ENCODE measurements at places on chromosomes 2 and 18. TPM values are rescaled to one million over a fixed set of nuclear protein-coding genes. Genes with fewer than 3 reads are reported as not detected.

DNA sequence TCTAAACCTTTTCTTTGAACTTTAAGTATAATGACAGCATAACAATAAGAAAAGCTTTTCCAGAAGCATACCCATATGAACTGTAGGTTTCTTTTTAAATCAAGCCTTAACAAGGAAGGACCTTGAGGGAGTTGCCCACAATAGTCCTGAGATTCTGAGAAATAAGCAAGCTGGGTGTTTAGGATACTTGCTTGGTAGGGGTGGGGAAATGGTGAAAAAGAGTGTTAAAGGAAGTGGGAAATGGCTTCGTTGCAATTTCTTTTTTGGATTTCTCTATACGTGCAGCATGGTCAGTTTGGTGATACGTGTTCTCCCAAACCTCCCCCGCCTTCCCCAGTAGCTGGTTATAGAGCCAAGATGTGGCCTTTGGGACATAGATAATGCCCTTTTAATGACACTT, 17.2 kb downstream of the INSIG2 start:
- no peaks in the 10 kb centered on the region for H3K36me3 ChIP-seq
- H3K4me3 ChIP-seq, result no peak overlapping the region
- no peak for DNase-seq
- H3K27ac ChIP-seq, result no peak overlapping the region

- H3K36me3 ChIP-seq, result no peaks in the 10 kb centered on the region
- no peak for DNase-seq
- H3K4me3 ChIP-seq, result no peak overlapping the region
- no peak overlapping the region for H3K27ac ChIP-seq
Measured at GRCh38 chr2:37394263-37394662, 49.8 kb downstream of the QPCT start.

DNA sequence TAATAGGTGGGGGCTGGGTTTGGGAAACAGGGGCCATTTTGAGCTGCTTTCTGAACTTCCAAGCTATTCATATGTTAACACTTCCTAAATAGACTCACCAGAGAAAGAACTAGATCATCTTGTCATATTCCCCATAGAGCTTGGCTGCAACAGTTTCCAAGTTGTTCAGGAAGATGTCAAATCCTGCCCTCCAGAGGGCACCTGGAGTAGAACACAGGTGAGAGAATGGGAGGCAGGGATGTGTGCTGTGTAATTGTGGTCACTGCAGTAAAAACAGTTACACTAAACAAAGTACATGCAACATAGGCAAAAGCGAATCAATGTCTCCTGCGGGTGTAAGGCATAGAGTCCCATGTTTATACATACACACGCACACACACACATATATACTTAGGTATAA, 34.5 kb upstream of the LRRC30 start:
- H3K36me3 ChIP-seq, result no peaks in the 10 kb centered on the region
- no peak for DNase-seq
- no peaks in the 10 kb centered on the region for H3K4me1 ChIP-seq
- peaks cover 2% of the 10 kb centered on the region for H3K27me3 ChIP-seq
- no peak overlapping the region for H3K27ac ChIP-seq

GRCh38 chr18:23143815-23144261, 8.6 kb downstream of the CABLES1 start:
- no peak overlapping the region for H3K4me3 ChIP-seq
- H3K36me3 ChIP-seq, result no peaks in the 10 kb centered on the region
- H3K27me3 ChIP-seq, result no peaks in the 10 kb centered on the region
- peak overlapping the region; percentile 91 for H3K27ac ChIP-seq
- H3K4me1 ChIP-seq, result peaks cover 43% of the 10 kb centered on the region

Gene PLEK
- total RNA-seq, result 4.4 TPM

All from muscle of leg (tissue), 16 donors.